ENCODE measurements at places on chromosomes 4 and X. TPM values are rescaled to one million over a fixed set of nuclear protein-coding genes. Genes with fewer than 3 reads are reported as not detected.

- peak; percentile 7 for DNase-seq
Measured at GRCh38 chr4:44760142-44760898, 34.0 kb upstream of the GNPDA2 start.

The AFF2 gene
- total RNA-seq = not detected

DNA sequence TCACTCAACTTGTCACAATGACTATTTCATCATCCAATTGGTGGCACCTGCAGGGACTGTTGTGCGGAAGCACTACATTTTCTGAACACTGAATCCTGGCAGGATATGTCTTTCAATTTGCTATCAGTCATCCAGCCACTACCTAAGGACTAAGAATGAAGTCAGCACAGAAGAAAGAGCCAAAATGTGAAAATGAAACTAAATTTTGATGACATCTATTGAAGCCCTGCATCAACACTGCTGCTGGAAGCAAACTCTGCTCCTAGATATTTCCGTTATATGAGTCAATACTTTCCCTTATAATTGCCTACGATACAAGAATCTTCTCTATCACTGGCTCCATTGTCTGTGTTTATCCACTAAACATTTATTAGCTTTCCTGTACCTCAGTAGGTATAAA, 917.9 kb downstream of the RAPGEF2 start:
- DNase-seq = no peak

- peak; percentile 73 for DNase-seq
Measured at GRCh38 chr4:150714462-150715438, 132.8 kb downstream of the MAB21L2 start.

GRCh38 chr4:81631958-81632441, 160.3 kb upstream of the RASGEF1B start:
- DNase-seq = peak; percentile 49

The ARHGEF9 gene
- 2.0 TPM for total RNA-seq

DNA sequence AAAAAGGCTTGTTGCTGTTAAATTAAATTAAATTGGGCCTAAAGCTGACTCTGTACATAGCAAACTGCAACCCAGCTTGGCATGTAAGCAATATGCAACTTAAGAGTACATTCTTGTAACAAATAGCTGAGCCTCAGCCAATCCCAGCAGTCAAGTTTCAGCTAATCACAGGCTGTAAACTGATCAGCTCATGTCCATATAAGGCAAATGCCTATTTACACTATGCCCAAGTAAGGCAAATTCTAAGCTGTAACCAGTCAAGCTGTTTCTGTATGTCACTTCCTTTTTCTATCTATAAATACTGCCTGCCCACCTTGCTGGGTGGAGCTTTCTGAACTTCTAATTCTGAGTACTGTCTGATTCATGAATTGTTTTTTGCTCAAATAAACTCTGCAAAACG, 429.1 kb upstream of the FTHL17 start:
- DNase-seq = no peak

The BBS7 gene
- total RNA-seq = 21.6 TPM

DNA sequence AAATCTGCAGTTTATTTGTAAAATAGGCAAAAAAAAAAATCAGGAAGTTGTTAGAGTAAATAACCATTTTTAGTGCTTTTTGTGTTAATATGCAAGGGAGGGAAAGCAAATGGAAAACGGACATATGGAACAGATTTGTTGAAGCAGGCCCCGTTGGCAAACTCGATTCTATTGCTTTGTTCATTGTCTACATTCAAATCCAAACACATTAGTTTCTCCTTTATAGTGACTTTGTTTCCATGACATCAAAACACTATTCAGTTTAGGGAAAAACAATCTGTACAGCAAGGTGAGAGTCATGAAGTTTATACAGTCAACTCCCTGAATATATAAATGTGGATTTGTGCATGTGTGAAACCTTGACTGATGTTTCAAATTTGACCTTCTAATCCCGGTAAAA, 142.2 kb downstream of the FAM47A start:
- no peak for DNase-seq

DNA sequence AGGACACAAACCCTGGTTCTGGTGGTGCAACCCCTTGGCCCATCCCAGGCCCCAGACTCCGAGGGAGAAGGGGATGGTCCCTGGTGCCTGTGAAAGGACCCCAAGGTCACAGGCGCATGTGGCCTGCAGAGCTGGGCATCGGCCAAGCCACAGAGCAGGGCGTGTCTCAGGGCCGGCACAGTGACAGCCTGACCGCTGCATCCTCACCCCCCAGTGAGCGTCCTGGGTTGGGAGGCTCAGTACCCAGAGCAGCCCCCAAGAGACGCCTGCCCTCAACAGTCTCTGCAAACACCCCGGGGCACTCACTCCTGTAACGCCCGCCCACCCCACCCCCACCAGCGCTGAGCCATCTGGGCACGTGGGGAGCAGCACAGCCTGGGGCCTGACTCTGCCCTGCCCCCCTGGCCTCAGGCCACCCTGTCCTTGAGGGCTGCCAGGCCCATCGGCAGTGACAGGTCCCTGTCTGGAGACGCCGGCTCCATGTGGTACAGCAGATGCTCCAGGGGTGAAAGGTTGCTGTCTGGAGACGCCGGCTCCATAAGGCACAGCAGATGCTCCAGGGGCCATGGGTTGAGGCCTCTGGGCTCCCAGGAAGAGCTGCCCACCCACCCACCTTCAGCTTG, 24.5 kb upstream of the CPLX1 start:
- no peak for DNase-seq

- no peak for DNase-seq
Measured at GRCh38 chr4:78629991-78630541, 78.5 kb downstream of the ANXA3 start.

GRCh38 chr4:99540277-99540939, 23.4 kb downstream of the TRMT10A start:
- no peak for DNase-seq

- DNase-seq = no peak
Measured at GRCh38 chrX:153974003-153974725, 1.6 kb downstream of the TMEM187 start.

GRCh38 chrX:118675326-118675965, 52.0 kb upstream of the IL13RA1 start:
- DNase-seq = no peak

- DNase-seq = no peak
Measured at GRCh38 chr4:2914256-2915126, 48.7 kb downstream of the NOP14 start.

DNA sequence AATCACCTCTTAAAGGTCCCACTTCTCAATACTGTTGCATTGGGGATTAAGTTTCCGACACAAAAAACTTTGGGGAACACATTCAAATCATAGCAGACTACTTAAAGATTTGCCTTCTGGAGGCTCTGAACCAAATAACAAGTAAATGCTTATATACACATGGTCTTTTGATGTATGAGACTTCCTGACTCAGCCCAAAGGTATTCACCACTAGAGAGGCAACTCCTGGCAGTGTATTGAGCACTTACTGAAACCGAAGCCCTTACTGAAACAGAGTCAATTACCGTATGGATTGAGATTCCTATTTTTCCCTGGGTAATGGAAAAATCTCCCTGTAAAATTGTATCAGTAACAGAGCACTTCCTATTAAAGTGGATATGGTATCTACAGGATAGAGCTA, 45.4 kb downstream of the ZCCHC13 start:
- peak; percentile 3 for DNase-seq

The DCHS2 gene
- not detected for total RNA-seq

Data from HepG2 (cell line).